ENCODE measurements at places on chromosomes 4 and X.

- no peak for DNase-seq
These were observed 5.5 kb upstream of the ATP2B3 start for GRCh38 chrX:153511784-153512500.

- no peak for DNase-seq
These were observed 52.1 kb upstream of the SHOX start for GRCh38 chrX:578531-578930.

DNA sequence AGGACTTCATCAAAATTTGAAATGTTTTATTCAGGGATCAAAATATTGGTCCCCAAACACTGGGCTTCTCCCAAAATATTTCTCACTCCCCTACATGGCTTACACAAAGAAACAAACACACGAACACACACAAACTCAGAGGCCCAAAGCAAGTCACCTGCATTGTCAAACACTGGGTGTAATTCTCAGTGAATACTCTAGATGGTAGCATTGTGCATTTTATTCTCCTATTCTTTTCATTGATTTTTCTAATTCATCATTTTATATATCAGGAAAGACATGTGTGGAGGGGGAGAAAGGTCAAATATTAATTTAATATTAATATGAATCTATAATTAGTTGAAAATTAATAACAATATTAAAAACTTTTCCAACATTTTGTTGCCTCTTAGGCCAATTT lies 72.3 kb upstream of the TNMD start:
- no peak for DNase-seq

GRCh38 chr4:1568855-1569460 lies 115.2 kb downstream of the FAM53A start:
- no peak for DNase-seq

DNA sequence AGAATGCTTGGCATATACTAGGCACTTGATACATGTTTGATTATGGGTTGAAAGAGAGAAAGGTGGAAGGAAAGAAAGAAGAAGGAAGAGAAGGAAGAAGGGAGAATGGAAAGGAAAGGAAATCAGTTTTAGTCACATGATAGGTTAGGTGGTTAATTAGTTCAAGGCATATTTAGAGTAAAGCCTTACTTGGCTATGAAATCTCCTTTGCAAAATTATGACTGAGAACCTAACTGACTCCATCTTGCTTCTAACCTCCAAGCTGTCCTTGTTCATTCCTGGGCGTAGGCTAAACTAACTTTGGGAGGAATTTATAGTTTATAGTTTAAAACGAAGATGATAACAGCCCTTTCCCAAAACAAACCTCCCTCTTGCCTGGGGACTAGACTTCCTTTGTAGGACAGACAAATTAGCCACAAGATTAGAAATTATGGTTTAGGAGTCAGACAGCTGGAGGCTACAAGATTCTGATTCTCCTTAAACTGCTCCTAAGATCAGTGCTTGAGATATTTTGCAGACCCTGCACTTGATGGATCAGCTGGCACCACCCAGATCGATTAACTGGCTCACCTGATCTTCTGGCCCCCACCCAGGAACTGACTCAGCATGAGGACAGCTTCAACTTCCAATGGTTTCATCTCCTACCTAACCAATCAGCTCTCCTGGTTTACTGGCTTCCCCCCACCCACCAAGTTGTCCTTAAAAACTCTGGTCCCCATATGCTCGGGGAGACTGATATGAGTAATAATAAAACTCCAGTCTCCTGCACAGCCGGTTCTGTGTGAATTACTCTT lies 55.0 kb downstream of the TXK start:
- no peak for DNase-seq

- no peak for DNase-seq
These were observed 34.0 kb upstream of the GYPA start for GRCh38 chr4:144174401-144175067.

DNA sequence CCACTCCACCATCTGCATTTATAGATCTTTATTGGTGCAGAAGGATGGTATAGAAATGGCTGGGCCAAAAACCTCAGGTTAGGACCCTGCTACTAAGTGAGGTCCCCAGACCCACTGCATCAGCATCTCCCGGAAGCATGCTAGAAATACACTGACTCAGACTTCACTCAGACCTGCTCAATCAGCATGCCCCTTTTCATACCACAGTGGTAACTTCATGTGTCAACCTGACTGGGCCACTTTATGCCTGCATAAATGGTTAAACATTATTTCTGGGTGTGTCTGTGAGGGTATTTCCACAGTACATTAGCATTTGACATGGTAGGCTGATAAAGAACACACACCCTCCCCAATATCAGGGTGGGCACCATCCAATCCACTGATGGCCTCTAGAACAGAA lies 118.6 kb upstream of the VCX3B start:
- no peak for DNase-seq

DNA sequence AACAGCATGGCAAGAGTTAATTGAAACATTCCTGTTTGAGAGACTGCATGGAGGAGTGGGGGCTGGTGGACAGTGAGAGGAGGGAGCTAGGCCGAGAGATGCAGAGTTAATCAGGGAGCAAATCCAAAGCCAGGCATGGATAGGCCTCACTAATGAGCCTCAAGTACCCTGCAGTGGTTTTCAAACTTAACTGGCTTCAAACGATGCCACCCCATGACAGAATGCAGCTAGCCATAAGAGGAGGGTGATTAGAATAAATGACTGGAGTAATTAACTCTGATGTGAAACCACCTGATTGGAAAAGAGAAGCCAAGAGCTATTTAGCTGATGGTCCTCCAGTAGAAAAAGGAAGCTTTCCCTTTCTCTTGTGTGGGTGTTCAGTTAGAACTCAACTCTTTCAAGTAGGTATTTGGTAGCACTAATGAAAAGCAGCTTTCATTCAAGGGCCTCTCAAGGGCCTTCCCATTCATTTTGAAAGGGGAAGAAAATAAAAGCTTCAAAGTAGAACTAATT lies 215.4 kb upstream of the MAB21L2 start:
- DNase-seq: no peak

DNA sequence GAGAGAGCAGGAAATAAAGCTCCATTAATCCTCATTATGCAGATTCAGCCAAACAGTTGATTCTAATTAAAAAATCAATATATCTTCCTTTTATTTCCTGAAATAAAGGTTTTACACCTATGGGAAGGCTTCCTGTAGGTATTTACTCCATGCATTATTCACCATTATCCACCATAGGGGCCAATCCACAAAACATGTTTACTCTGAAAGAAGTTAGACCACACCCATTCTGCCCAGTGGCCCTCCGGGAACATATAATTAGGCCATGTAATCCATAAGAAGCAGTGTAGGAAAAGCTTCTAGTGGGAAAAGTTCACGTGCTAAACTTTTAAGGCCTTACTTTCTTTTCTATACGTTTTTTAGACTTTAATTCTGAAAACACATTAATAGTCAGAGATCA lies 57.7 kb downstream of the SAT1 start:
- DNase-seq: no peak

DNA sequence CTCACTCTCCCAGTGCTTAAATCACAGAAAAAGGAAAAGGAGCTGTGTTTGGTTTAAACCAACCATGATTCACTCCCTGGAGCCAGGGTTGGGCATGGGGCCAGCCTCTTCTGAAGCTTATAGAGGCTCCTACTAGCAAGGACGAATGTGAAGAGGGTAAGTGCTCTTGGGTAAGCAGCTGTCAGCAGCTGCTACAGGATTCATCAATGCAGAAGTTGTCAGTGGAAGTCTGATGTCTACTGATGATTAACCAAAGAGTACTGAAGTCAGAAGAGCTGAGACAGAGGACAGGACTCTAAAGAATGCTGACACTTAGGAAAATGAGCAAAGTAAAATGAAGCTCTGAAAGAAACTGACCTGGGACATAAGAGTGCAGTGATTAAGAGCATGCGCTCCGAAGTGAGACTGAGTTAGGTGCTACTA lies 32.7 kb upstream of the JADE1 start:
- no peak for DNase-seq

DNA sequence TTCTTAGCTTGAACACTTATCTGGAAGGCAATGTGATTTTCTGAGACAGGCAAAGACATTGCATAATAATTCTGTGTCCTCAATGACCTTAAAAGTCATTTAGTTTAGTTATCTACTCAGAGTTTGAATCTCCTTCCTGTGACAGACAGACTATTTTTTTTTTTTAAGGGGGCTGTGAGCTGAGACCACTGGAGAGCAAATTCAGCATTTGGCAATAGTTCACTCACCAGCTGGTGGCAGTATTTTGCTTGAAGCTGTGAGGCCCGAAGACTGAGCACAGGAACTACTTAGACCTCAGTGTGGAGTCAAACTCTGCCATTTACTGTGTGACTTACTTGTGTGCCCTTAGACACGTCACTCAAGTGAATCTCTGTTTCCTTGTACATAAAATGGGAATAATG lies 22.9 kb upstream of the CPE start:
- DNase-seq: no peak

DNA sequence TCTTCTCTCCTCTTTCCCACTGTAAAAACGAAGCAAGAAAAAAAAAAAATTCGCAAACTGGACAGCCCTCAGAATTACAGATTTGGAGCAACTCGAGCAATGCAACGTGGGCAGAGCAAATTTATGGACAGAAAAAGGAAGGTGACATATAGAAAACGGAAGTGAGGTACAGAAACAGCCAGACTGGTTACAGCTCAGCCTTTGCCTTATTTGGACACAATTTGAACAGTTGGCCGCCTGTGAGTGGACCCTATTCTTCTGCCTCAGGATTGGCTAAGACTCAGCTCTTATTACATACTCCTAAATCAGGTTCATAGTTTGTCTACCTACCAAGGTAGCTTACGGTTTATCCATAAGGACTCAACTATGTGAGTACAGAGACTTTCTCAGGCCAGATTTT lies 98.8 kb downstream of the SOWAHB start:
- no peak for DNase-seq

DNA sequence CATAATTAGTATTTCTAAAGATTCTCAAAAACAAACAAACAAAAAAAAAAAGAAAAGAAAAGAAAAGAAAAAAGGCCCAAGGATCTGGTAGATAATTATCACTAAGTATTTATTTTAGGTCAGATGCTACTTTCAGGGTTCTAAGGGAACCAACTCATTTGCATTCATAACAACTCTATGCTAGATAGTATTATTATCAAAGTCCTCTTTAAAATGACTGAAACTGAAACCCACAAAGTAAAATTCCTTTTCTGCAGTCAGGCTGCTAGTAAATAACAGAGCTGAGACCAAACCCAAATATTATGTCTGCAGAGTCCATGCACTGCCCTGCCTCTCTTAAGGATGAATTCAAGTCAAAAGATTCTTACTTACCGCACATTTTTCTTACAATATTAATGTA lies 38.3 kb upstream of the MAPK10 start:
- DNase-seq: no peak

GRCh38 chr4:146095091-146095690 lies 80.3 kb upstream of the LSM6 start:
- DNase-seq: no peak

GRCh38 chrX:102744307-102744706 lies 23.8 kb downstream of the GPRASP3 start:
- no peak for DNase-seq

GRCh38 chr4:162456106-162456505 lies 292.3 kb upstream of the FSTL5 start:
- no peak for DNase-seq

- no peak for DNase-seq
These were observed 113.8 kb upstream of the ARSJ start for GRCh38 chr4:114093221-114093715.

DNA sequence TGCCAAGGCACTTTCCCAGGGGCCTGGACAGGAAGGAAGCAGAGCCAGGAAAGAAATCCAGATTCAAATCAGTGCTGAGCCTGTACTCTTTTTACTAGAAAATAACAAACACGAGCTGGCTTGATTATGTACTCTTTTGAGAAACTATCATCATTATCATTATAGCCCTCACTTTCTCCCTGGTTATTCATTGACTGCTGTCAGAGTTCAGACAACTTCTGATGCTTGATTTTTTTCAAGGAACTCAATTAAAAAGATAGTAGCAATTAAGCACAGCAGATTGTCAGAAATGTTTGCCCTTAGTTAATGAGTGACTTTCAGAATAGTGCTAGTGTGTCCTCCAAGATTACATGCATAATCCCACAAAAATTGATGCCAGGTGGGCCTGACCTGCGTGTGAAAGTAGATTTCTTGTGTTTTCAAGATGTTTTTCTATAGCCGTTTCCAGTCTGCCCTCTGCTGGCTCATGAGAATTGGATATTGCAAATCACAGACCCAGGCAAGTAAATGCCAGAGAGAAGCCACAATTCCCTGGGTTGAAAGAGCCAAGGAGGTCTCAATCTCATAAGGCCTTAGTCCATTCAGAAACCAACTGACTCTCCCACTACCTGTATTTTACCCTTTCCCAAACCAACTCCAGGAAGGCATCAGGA lies 14.3 kb upstream of the PNPLA4 start:
- no peak for DNase-seq

DNA sequence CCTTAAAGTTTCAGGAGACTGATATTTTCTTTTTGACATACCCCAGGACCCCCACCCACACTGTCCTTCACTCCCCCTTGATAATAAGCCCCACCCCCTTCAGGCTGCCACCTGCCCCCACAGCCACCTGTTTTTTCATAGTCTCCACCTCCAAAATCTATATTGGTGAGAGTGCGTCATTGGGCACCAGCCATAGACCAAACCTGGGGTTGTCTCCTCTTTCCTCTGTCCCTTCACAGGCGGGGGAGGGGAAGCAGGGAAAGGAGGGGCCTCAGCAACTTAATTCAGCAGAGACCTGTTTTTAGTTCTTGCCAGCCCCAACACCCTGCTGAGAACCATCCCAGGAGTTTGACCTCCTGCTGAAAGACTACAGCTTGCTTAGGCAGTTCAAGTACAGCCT lies 1.1 kb downstream of the ARHGAP36 start:
- no peak for DNase-seq

GRCh38 chr4:180449395-180449956 lies 1793.7 kb upstream of the TENM3 start:
- DNase-seq: no peak

DNA sequence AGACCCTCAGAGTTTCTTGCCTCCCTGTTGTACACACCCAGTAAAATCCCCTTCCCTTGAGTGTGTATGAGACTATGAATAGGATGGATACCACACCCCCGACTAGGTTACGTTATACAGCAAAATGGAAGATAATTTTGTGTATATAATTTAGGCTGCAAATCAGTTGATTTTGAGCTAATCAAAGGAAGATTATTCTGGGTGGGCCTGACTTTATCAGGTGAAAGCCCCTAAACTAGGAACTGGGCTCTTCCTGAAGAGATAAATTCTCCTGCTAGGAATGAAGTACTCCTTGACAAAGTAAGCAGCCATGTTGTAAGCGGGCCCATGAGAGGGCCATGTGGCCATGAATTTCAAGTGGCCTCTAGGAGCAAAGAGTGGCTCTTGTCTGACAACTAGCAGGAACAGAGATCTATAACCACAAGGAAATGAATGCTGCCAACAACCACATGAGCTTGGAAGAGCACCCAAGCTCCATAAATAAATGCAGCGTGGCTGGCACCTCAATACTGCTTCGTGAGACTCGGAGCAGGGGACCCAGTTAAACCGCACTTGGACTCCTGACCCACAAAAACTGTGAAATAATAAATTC lies 646.4 kb downstream of the IL1RAPL1 start:
- DNase-seq: no peak
